Spleen (tissue), 13 donors: ENCODE measurements at places on chromosomes 4 and X. TPM values are rescaled to one million over a fixed set of nuclear protein-coding genes. Genes with fewer than 3 reads are reported as not detected.

ARAP2 gene
- total RNA-seq = 51.9 TPM

MTMR8 gene
- 5.6 TPM for total RNA-seq

COL25A1 gene
- 1.9 TPM for total RNA-seq

ABRAXAS1 gene
- 15.8 TPM for total RNA-seq

FAM184B gene
- total RNA-seq = not detected

RAI2 gene
- 2.2 TPM for total RNA-seq

LYAR gene
- 18.5 TPM for total RNA-seq

CCNB3 gene
- total RNA-seq = 1.1 TPM

PPBP gene
- total RNA-seq = 109 TPM

STBD1 gene
- 0.79 TPM for total RNA-seq

HUWE1 gene
- total RNA-seq = 164 TPM

SLITRK2 gene
- total RNA-seq = 9.5 TPM

RADX gene
- total RNA-seq = 6.0 TPM

NDST3 gene
- 17.5 TPM for total RNA-seq

GPC4 gene
- 5.7 TPM for total RNA-seq

SAP30 gene
- total RNA-seq = 34.1 TPM

PSAPL1 gene
- not detected for total RNA-seq

MTTP gene
- total RNA-seq = 0.07 TPM

RPS6KA6 gene
- 1.2 TPM for total RNA-seq

CSAG3 gene
- total RNA-seq = 2.6 TPM

GYPE gene
- 6.7 TPM for total RNA-seq

CXCL10 gene
- 1.4 TPM for total RNA-seq

DGKK gene
- 0.21 TPM for total RNA-seq

XKRX gene
- 1.7 TPM for total RNA-seq

FAM9C gene
- total RNA-seq = not detected

UGT2A3 gene
- total RNA-seq = not detected

PAQR3 gene
- total RNA-seq = 14.5 TPM

CSAG1 gene
- total RNA-seq = not detected

SH3TC1 gene
- total RNA-seq = 65.5 TPM

REPS2 gene
- total RNA-seq = 9.6 TPM

NPNT gene
- total RNA-seq = 3.6 TPM

PPP3CA gene
- 41.5 TPM for total RNA-seq

NCBP2L gene
- not detected for total RNA-seq

BEND4 gene
- total RNA-seq = 5.9 TPM

AR gene
- total RNA-seq = 1.9 TPM

SPANXA1 gene
- total RNA-seq = not detected

STATH gene
- not detected for total RNA-seq

GPRASP1 gene
- 20.5 TPM for total RNA-seq

FGG gene
- not detected for total RNA-seq

MAGEA11 gene
- total RNA-seq = not detected

CFP gene
- 115 TPM for total RNA-seq

TIMM17B gene
- 38.9 TPM for total RNA-seq

POU3F4 gene
- total RNA-seq = not detected

UGT2B11 gene
- total RNA-seq = not detected

GLOD5 gene
- not detected for total RNA-seq

ARX gene
- not detected for total RNA-seq

AMBN gene
- total RNA-seq = not detected
